ENCODE measurements at places on chromosomes 4 and X.
A peak's percentile ranks its signal among the peaks of the same experiment; 100 is the strongest.

DNA sequence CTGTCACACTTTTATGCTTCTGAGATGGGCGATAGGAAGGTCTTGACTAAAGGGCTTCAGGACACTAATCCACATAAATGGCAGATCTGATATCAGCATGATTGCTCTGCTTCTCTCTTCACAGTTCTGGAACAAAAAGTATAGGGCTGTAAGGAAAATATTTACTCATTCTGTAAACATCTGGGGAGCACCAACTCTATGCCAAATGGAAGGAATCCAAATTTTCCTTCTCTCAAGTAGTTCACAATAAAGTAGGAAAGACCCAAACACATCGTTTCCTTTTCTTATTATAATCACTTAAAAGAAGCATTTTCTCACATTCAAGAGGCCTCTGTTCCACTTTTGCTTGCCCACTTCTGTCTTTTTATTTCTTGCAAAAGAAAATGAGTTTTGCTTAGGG is 45.9 kb upstream of the F9 start:
- no peak for DNase-seq

- DNase-seq = peak; percentile 55
Measured at GRCh38 chrX:11143931-11144678, 33.0 kb downstream of the HCCS start.

DNA sequence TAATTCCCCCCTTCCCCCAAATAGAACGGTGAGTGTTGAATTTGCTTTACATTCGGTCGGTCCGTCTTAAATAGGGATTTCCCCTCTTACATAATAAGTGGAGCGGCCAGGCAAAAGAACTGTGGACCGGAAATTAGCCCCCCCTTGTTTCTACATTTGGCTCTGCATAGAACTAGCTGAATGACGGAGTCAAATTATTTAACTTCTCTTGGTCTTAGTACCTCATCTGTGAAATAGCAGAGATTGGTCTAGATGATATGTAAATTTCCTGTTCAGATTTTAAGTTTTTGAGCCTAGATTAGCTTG is 1.3 kb downstream of the SPATA18 start:
- DNase-seq = no peak

GRCh38 chr4:55837903-55838302 is 15.5 kb upstream of the EXOC1 start:
- no peak for DNase-seq

GRCh38 chr4:46185766-46186165 is 61.9 kb upstream of the GABRG1 start:
- DNase-seq = no peak

- no peak for DNase-seq
Measured at GRCh38 chrX:133610056-133610455, 194.8 kb upstream of the GPC4 start.

DNA sequence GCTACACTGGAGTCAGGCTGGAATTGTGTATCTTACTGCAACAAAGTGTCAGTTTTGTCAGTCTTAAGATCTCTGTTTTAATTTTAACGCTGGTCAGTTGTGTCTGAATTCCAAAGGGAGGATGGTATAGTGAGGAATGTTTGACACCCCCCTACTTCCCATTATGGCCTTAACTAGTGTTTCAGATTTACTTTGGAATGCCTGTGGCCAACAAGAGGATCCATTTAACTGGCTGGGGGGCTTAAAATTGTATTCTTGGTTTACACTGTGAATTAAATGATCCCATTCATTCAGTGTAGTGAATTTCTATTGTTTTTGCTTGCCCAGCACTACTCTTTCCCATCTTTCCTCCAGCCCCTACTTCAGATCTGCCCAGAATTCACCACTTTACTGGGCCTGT is 75.8 kb upstream of the IQCM start:
- DNase-seq = no peak

DNA sequence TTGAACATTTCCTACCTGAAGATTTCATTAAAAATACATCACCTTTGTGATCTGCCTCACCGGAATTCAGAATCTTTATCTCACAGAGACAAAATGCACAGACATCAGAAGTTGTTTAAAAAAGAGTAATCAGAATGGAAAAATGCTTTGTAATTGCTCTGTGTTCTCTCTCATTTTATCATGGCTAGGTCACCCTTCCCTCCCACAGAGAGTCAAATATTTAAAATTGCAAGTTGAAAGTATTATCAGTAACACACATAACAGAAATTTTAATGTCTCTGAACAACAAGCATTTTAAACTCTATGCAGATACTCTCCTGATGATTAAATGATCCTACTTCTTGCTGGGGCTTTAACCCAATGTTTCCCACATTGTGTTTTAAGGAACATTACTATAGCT is 362.0 kb downstream of the CBLL2 start:
- no peak for DNase-seq

DNA sequence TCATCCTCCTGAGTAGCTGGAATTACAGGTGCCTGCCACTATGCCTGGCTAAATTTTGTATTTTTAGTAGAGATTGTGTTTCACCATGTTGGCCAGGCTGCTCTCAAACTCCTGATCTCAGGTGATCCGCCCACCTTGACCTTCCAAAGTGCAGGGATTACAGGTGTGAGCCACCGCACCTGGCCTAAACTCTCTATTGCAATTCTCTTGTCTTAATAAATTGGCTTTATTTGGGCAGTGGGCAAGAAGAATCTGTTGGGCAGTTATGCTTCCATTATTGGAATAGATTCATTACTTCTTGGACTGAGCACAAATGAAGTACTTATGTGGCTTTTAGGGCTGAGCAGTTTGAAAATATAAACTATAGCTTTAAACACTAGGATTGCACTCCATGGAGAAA is 8.2 kb upstream of the GPAT3 start:
- DNase-seq = no peak

DNA sequence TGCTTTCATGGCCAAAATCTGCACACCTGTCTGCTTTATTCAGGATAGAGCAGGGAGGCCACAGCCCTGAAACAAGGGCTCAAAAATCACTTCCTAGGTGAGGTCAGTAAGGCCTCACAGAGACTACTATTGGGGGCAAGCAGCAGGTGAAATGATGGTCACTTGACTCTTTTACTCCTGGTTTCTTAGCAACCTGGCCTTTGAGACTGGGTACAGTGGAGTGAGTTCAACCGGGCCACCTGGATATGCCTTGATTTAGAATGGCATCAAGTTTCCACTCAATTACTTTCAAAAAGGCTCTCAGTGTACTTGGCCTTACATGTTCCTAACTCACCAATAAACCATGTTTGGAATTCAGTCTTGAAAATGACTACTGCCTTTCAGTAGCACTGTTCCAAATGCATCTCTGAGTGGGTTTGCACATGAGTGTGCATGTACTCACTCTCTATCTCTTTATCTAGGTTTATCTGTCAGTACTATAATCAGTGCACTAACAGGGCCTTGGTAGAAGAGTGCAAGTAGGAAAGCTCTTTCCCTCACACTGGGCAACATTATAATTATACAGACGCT is 388.2 kb downstream of the OPHN1 start:
- DNase-seq = no peak

- DNase-seq = no peak
Measured at GRCh38 chr4:140297221-140297570, 76.2 kb upstream of the SCOC start.

DNA sequence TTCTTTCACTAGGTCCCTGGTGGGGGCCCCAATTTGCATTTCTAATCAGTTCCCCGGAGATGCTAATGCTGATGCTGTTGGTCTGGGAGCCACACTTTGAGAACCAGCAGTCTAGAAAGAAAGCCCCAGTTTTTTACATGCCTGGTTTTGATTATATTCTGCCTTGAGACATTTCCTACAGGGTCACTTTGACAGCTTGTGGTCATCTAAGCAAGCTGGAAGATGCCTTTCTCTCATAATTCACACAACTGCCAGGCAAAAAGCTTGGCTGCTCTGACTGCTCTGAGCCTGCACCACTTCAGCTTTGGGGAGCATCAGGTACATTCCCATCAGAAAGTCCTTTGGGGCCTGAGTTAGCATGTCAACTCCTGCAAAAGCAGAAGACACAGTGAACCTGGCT is 5.9 kb upstream of the PLAC1 start:
- DNase-seq = no peak

GRCh38 chrX:42087960-42088359 is 164.6 kb upstream of the CASK start:
- no peak for DNase-seq

DNA sequence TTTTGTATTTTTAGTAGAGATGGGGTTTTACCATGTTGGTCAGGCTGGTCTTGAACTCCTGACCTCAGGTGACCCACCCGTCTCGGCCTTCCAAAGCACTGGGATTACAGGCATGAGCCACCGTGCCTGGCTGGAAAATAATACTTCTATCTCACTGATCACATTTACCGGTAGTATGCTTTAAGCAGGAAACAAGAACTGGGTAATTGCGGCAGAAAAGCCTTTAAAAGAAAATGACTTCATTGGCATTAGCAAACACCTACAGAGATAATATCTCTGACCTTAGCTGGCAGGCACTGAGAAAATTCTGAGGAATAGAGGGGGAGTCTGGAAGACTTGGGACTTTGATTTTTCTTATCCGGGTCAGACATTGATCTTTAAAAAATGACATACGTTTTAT is 78.5 kb downstream of the SHROOM3 start:
- no peak for DNase-seq

- DNase-seq = no peak
Measured at GRCh38 chr4:21991050-21991449, 42.5 kb upstream of the KCNIP4 start.

- no peak for DNase-seq
Measured at GRCh38 chr4:187416216-187416615, 579.4 kb upstream of the ZFP42 start.

GRCh38 chrX:3232262-3232923 is 114.1 kb downstream of the MXRA5 start:
- no peak for DNase-seq

DNA sequence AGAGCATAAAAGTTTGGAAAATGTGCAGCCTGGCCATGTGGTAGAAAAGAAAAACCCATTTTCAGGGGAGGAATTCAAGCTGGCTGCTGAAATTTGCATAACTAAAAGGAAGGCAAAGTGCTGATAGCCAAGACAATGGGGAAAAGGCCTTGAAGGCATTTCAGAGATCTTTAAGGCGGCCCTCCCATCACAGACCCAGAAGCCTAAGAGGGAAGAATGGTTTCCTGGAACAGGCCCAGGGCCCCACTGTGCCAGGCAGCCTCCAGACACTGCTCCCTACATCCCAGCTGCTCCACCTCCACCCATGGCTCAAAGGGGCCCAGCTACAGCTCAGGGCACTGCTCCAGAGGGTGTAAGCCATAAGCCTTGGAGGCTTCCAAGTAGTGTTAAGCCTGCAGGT is 158.0 kb upstream of the PRDX4 start:
- DNase-seq = no peak

DNA sequence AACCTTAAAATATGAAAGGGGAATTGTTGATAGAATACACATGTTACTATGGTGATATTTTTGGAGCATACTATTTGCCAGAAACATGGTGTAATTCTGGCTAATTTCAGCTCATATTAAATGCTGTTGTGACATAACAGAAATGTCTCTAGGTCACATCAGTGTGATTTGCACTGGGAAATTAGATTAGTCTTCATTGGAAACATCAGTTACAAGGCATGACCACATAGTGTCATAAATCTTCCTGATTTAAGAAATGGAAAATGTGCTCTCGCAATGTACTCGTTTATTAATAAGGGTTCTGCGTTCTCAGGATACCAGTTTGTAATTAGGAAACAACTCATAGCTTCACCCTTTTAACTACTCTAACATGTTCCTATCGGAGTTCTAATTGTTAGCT is 72.9 kb upstream of the GYPA start:
- no peak for DNase-seq

DNA sequence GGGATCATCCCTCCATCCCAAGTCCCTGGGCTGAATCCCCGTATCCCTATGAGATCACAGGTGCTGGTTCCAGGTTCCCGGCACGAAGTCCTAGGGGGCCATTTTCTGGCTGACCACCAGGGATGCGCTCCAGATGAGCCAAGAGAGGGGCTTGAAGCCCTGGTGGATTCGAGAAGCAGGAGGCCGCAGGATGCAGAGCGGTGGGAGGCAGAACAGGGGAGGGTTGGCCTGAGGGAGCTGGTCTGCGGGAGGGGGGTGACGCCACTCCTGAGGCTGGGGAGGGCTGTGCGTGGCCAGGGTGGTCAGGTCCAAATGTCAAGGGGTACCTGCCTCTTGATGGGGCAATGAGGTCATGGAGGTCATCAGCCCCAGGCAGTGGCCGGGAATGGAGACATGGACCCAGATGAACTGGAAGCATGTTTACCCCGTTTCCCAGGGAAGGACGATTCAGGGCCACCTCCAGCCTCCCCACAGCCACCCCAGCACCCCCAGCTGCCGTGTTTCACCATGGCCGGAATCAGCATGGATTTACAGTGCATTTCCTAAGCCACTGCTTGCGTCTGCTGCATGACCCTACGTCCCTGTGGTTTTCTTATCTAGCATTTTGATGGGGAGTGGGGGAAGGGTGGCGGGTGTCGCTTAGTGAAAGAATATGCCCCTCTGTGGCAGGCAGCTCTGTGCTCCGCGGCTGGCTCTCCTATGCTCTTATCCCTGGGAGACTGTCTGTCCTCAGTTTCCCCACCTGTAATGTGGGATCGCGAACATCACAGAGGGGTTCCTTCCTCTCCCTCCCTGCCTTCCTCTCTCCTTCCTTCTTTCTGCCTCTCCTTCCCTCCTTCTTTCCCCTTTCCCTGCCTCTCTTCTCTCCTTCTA is 17.0 kb upstream of the HTRA3 start:
- no peak for DNase-seq

- no peak for DNase-seq
Measured at GRCh38 chr4:115514675-115515074, 401.3 kb upstream of the NDST4 start.
